ENCODE measurements at places on chromosomes 7 and 10. TPM values are rescaled to one million over a fixed set of nuclear protein-coding genes. Genes with fewer than 3 reads are reported as not detected.

FAM25G gene
- not detected for total RNA-seq

ITIH2 gene
- not detected for total RNA-seq

EN2 gene
- total RNA-seq = not detected

FAM25A gene
- not detected for total RNA-seq

PCLO gene
- total RNA-seq = 13.8 TPM

ASZ1 gene
- not detected for total RNA-seq

CUZD1 gene
- total RNA-seq = 0.49 TPM

ITGA8 gene
- total RNA-seq = 3.6 TPM

Measured in subcutaneous adipose tissue (tissue), 4 donors.